ENCODE measurements at places on chromosomes 6 and 20.

DNA sequence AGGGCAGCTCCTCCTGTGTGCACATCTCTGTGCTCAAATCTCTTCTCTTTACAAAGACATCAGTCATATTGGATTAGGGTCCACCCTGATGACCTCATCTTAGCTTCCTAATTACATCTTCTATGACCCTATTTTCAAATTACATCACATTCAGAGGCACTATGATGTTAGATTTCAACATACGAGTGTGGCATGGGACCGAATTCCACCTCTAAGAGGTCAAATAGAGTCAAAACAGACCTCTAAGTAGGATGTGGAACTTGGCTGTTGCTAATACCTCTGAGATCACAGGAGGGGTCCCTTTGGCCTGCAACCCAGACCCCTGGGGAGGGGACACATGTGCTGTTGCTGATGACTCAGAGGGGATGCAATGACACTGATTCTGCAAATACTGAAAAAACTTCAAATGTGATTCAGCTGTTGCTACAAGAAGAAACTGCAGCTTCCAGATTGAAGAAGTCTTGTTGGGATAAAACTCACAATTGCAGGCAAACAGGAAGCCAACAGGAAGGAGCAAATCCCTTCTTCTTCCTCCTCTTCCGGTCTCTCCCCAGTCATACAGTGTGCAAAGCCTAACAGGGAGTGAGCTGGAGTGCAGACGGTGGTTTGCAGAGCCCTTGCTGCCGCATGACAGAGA is 216.2 kb downstream of the MYLK4 start:
- DNase-seq: no peak

- no peak for DNase-seq
Measured at GRCh38 chr6:152697634-152698033, at the start of gene MYCT1. Gene MYCT1, plus strand, starts transcription at chr6:152697897. Its CDS starts 6 bp downstream, at chr6:152697903.

- DNase-seq: no peak
Measured at GRCh38 chr6:29531668-29532067, 27.9 kb downstream of the UBD start.

DNA sequence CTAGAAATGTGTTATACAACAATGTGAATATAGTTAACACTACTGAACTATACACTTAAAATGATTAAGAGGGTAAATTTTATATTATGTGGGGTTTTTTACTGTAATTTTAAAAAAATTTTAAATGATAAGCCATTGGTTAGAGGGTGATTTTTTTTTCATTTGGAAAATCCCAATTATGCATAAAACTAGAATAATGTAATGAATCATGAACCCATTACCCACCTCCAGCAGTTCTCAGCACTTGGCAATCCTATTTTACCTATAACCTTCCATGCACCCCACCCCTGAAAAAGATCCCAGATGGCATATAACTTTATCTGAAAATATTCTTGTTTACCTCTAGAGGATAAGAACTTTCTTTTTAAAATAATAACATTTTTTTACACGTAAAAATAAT is 13.7 kb downstream of the KIF3B start:
- DNase-seq: no peak

GRCh38 chr6:16967470-16967817 is 134.4 kb upstream of the STMND1 start:
- DNase-seq: no peak

- no peak for DNase-seq
Measured at GRCh38 chr6:90417385-90417784, 120.7 kb upstream of the BACH2 start.

DNA sequence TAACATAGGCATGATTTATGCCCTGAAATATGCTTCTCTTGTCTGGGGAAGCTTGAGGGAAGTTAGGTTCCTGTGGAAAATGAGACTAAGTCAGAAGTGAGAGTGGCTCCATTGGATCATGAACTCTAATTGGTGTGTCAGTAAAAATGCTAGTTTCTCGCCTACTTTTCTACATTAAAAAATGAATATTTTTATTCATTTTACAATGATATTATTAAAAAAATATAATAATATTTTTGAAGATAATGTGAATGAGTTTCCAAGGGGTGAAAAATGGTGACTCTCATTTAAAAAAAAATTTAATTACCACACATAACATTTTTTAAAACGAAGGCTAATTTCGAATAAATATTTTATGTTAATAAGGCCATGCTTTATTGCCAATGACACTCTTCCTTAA is 84.2 kb downstream of the HIVEP1 start:
- DNase-seq: no peak

DNA sequence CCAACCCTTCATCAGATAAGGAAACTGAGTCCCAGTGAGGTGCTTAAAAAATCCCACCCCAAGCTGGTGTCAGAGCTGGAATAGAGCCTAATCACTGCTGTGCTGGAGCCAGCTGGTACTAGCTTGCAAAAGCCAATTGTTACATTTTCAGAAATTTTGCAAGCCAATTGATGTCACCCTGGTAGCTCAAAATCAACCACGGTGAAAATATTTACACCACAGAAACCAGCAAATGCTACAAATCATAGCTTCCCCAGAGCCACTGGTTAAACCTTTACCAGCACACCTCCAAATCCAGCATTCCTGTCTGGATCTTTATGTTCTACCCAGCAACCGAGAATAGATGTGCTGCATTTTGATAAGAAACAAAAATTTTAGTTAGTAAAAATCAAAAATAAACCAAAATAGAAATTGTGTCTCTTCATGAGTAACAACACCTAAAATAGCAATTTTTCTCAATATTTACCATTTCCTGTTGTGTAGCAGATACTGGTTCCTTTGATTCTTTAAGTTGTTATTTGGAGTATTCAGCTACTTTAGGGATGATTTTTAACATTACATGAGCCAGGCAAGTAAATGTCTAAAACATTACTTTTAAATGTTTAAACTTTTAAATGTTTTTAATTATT is 7.2 kb upstream of the LCA5 start:
- DNase-seq: no peak

DNA sequence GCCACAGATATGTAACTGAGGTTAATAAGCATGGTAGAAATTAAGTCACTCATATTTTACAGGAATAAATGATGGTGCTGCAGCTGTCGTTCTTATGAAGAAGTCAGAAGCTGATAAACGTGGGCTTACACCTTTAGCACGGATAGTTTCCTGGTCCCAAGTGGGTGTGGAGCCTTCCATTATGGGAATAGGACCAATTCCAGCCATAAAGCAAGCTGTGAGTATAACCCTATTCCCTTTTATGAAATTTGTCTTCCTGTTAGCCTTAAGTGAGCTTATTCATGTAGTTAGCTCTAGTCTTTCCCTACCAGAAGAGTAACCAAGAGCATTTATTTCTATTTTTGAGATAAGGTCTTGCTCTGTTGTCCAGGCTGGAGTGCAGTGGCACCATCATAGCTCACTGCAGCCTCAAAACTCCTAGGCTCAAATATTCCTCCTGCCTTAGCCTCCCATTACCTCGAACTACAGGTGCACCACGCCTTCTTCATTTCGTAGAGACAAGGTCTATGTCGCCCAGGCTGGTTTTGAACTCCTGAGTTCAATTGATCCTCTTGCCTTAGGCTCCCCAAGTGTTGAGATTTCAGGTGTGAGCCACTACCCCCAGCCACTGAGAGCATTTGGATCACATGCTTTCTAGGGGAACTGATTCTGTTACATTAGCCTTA is 12.0 kb downstream of the TCP1 start:
- DNase-seq: no peak

DNA sequence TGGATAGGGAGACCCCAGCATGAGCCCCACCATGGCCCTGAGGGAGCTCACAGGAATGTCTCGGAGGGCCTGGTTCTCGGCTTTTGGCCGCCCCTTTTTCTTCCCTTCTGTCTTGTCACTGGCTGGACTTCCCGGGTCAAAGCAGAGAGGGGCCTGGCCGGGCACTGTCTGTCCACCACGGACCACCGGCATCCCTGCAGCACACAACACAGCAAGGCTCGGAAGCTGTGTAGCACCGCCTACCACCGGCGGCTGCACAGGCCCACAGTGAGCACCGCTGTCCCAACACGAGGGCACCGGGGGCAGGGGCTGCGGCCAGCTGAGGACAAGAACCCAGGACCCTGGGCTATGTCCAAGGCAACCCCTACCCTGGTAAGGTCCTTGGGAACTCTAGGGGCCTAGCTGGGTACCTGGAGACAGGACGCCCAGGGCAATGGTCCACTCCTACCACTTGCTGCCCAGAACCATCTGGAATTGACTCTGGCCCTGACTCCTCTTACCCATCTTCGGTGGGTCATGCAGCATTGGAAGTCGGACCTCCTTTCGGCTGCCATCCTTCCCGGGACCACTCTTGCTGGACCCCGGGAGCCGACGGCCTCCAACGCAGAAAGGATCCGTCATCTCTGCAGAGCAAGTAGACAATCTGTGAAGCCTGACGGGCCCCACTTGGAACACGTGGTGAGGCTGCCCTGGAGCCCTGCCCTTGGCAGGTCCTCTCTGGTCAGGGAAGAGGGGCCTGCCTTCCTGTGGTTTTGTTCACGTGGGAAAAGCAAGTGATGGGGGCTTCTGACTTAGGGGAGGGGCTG is 2.2 kb downstream of the ZNF512B start:
- DNase-seq: peak; percentile 76

- DNase-seq: no peak
Measured at GRCh38 chr6:20434766-20435165, 33.1 kb downstream of the E2F3 start.

DNA sequence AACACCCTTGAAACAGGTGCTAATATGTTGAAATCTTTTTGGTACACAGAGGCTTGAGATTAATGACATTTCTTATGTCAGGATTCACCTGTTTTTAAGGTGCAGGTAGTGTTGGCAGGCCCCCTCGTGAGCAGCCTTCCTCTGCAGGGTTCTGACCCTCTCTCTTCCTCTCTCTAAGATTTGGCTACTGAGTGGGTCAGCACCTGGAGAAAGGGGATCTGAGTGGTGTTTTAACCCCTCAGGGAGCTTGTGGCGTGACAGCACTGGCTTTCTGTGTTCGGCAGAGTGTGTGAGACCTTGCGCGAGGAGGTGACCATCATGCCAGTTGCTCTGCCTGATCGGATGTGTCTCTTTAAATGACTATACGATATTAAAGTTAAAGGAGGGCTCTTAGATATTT is 37.1 kb downstream of the HIVEP1 start:
- DNase-seq: no peak

- DNase-seq: no peak
Measured at GRCh38 chr6:42230345-42231321, 13.0 kb upstream of the MRPS10 start.

- DNase-seq: no peak
Measured at GRCh38 chr6:166614589-166614988, 12.5 kb downstream of the RPS6KA2 start.
